ENCODE measurements at places on chromosomes 16 and 17.

DNA sequence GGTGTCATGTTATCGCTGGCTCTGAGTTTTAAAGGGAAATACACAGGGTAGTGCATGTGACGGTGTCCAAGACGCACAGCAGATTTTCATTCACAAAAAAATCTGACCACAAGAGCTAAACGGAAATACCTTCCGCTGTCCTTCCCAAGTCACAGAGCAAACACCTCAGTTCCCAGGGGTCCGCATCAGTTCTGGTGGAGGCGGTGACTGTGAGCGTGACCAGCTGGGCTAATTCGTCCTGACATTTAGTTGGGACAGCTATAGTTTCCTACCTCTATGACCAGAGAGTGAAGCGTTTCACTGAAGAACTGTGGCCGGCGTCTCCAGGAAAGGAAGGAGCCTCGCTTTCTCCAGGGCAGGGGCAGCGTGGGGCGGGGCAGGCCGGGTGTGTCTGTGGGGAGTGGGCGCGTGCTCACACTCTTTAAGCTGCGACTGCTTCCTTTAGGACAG, 10.5 kb upstream of the FASN start:
- no peak for DNase-seq

- peak; percentile 65 for DNase-seq
Measured at GRCh38 chr16:4624827-4625559, 367 bp downstream of the MGRN1 start.

GRCh38 chr16:64974381-64974780, 147.5 kb downstream of the CDH11 start:
- no peak for DNase-seq

DNA sequence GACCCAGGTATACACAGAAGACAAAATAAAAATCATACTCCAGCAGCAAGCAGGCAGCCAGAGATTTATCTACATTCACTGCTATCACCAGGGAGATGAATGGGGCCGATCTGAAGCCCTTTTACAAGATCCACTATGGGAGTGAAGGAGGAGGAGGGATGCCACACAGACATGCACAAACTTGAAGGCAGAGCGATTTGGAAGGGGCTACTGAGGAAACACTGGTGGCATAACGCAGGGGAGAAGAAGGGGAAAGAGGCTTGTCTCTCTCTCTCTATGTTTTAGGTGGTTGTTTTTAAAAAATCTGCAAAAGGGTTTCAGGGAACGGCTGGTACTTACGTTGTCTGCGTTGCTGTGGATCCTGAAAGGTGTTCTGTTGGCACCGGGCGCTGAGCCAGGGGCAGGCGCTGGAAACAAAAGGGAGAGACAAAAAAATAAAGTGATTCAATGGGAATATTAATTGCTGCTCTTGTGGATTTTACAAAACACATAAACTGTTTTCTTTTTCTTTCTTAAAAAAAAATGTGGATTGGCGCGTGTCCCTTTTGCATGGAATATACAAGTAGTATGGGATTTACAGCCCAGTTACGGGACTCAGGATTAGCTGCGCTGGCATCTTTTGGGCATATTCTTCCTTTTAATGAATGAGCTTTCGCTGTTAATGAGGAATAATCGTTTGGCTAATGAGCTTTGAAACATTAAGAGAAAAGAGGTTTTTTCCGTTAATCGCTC, 255.3 kb upstream of the PMFBP1 start:
- no peak for DNase-seq

DNA sequence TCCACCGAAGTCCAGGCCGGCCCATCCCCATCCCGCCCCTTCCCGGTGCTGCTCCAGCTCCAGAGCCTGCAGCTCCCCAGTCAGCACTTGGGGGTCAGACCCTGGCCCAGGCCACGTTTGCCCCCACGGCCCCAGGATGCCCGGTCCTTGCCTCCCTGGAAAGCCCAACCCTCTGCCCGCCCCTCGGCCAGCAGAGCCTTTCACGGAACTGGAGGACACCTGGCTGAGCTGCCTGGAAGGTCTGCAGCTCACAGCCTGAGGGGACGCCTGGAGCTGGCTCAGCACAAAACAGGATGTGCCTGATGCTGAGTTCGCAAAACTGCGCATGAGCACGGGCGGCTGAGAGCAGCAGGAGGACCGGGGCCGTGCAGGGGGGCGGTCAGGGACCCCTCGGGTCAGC, 29.7 kb upstream of the SSTR5 start:
- DNase-seq, result peak; percentile 40

GRCh38 chr16:57688987-57689761, 5.4 kb upstream of the DRC7 start:
- DNase-seq, result no peak

- no peak for DNase-seq
Measured at GRCh38 chr17:60676758-60677307, 818 bp upstream of the BCAS3 start.

DNA sequence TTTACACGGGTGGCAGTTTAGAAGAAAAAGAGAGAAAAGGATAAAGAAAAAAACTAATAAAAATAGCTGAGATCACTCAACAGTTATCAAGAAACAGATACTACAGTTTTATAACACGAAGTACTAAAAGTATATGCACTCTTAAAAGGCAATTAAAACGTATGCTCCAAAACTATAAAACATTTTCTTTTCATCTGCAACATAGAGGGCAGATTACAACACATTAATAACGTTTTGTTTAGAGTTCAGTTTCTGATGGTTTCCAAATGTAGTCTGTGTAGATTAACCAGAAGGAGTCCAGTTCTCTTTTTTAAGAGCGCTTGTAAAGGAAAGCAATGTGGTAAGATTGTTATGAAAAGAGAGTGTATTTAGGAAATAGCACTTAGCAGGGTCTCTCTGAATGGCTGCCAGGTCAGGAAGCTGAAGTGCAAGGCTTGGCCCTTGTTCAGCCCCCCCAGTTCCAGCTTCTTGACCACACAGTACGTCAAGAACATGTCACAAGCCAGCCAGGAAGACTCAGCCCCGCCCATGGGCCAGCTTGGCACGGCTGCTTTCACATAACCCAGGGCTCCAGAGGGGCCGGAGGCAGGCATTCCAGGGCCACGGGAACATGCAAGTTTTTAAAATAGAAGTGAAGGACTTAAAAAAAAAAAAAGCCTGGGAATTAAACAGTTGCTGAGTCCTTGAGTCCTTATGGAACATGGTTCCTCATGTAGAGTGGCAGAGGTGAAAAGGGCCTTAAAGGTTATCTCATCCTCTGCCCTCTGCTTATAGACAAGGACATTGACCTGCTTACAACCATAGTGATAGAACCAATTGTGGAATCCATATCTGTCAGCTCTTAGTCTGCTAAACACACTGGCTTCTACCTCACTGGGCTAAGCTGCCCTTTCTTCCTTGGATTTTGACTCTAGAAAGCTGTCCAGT, 147.4 kb upstream of the TBX2 start:
- DNase-seq, result peak; percentile 19

- no peak for DNase-seq
Measured at GRCh38 chr17:62920300-62920699, 45.7 kb upstream of the TANC2 start.

GRCh38 chr16:81493755-81494433, 49.3 kb downstream of the CMIP start:
- DNase-seq, result peak; percentile 91

- DNase-seq, result peak; percentile 52
Measured at GRCh38 chr17:57033296-57033695, 51.8 kb upstream of the AKAP1 start.

DNA sequence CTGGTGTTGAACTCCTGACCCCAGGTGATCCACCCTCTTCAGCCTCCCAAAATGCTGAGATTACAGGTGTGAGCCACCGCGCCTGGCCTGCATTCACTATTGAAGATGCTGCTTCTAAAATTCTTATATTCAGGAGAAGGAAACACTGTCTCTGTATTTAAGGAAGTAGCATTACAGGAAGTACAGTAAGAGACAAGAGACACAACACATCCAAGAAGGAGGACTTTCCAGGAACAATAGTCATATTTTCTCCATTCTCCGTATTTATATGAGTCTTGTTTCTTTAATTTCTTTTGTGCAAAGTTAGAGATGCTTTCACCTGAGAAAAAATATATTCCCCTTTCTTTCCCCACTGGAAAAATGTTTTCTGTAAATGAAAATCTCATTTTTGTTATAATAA, 18.3 kb upstream of the ABCA3 start:
- no peak for DNase-seq

DNA sequence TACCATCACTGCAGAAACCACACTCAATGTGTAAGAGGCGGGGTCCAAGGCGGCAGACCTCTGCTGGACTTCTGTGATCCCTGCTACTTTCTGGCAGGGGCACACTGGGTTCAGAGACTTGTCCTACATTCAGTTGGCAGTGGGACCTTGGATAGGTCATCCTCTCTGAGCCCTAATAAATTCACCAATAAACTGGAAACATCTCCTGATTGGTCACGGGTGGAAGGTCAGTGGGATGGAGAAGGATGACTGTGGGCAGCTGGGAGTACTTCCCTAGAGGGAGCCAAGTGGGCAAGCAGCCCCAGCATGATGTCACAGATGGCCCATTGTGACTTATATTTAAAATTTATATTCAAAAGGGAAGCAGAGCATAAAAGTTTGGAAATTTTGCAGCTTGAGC, 49.7 kb downstream of the RNF112 start:
- no peak for DNase-seq

DNA sequence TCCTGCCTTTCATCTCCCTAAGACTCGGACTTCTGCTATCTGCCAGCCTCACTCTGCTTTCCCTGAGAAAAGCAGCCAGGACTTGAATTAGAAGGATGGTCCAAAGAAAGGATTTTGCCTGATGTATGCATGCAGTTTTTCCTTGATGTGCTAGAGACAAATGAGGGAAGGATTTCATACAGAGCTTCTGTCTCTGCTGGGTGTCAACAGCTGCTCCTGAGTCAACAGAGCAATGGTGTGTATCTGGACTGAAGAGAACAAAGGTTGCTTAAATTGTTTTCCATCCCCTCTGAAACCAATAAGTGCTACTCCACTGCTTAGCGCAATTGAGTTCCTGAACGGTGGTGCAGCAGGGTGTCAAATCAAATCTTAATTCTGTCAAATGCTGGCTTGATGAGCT, 680.6 kb upstream of the C16orf82 start:
- DNase-seq, result no peak

- no peak for DNase-seq
Measured at GRCh38 chr17:11240041-11240840, 772 bp upstream of the SHISA6 start.

DNA sequence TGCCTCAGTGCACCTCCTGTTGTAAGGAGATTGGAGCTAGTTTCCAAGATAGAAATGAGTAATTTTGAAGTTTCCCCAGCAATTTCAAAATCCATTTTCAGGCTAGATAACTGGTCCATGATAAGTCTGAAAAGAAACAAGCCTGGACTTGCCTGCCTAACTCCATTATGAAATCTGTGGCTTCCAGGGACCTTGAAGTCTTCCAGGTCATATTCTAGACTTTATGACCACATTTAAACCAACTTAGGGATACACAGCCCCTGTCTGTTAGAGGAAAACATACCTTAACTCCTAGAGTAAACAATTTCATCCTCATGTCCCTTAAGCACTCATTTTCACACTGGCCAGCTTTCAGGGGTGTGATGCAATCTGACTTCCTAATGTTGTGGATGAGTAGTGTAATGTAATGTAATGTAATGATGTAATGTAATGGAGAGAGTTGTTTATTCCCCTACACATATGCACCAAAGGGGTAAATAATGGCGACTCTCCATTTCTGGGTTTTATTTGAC, 96.7 kb upstream of the FAM20A start:
- no peak for DNase-seq

DNA sequence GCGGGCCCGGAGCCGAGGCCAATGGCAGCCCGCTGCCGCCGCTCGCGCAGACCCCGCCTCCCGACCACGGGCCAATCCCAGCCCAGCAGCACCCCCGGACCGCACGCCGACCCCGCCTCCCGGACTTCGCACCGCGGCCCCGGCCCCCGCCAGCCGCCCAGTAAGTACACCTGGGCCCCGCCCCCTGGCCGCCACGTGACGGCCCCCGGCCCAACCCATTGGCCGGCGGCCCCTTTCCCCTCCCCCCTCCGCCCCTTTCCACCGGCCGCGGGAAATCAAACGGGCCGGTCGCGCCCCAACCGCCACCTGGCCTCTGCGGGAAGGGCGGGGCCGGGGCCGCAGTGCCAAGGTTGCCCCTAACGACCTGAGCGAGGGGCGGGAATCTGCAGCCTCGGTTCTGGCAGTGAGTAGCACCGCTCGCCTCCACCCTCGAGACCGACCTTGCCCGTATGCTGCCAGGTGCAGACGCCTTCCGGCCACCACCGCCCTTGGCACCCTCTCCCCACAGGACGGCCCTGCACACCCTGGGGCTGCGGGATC, at the start of gene YBX2:
YBX2 (minus strand) TSS at position 26 of the 540 bp plus-strand sequence. CDS start 139 bp downstream, outside the sequence.
- DNase-seq, result peak; percentile 66

GRCh38 chr17:68853036-68853435, 102.2 kb downstream of the ABCA8 start:
- no peak for DNase-seq

DNA sequence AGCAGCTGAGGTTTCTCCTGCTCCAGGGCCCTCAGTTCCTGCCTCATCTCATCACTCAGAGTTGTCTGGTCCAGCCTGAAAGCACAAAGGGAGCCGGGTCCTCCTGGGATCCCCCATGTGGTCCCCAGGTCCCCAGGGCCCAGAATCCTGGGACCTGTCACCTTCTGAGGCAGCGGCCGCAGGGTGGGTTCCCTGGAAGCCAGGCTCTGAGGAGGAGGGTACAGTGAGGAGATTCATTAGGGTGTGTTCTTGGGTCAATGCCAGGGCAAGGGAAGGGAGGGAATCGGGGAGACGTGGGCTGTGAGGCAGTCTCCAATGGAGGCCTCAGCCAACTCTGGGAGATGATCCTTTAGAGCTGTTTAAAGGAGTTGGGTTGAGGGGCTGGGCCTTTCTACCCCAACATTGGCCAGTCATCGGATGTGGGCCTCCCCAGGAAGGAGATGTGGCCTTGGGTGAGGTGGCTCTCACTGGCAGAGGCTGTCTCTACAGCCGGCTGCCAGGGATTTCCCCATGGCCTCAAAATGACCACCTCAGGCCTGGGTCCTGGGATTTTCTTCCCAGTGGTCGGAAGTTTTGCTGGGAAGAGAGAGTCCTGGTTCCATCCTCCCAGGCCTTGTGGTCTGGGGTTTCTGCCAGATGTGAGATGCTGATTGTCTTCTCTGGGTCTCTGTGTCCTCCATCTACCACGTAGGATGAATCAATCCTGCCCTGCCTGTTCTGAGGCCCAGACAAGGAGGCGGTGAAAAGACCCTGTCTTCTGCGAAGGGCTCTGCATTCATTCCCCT, 47.3 kb downstream of the NLRP1 start:
- DNase-seq, result no peak

DNA sequence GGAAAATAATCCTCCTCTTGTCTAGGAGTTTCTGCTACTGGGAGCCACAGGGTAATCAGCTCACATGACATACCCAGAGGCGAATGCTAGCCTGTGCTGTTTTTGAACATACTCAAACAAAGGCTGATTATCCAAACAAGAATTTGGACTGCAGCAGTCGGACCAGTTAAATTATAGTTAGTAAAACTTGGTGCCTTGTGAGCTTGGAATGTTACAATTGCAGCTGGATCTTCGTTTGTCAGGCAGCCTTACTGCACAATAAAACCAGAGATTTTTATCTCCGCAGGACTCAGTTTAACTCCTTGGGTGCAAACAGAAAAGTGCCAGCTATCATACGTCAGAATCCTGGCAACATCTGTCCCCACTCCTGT, 163.8 kb upstream of the TBX2 start:
- DNase-seq, result peak; percentile 94

DNA sequence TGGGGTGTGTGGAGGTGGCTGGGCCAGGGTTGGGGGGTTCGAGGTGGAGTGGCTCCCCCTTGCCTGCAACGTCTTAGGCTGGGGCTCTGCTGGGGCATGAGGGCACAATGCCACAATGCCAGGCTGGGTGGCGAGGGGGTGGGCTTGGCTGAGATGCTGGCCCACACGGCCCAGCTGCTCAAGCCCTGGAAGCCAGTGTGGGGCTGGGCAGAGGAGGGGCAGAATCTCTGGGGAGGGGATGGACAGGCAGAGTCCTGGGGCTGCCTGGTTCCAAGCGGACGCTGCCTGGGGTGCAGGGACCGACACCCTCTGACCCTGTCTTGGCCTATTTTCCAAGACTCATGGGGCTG, 37.5 kb upstream of the SSTR5 start:
- DNase-seq, result no peak

Measured in trophoblast cell (in vitro differentiated cells and primary cell).